ENCODE measurements at places on chromosomes 6 and 20.
A peak's percentile ranks its signal among the peaks of the same experiment; 100 is the strongest.

DNA sequence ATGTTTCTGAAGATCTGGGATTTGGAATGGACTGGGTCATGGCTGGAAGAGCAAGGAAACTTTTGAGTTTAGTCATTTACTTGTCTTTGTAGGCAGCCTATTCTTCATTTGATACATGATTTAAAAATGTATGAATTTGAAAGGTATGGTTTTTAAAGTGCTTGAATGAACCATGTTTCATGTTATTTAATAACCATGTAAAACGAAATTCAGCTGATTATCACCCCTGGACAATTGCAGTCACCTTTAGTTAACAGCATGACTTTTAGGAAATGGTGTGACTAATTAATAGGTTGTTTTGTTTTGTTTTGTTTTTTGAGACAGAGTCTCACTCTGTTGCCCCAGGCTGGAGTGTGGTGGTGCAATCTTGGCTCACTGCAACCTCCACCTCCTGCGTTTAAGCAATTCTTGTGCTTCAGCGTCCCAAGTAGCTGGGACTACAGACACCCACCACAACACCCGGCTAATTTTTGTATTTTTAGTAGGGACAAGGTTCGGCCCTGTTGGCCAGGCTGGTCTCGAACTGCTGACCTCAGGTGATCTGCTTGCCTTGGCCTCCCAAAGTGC lies 2.1 kb downstream of the STX11 start:
- no peak for DNase-seq

DNA sequence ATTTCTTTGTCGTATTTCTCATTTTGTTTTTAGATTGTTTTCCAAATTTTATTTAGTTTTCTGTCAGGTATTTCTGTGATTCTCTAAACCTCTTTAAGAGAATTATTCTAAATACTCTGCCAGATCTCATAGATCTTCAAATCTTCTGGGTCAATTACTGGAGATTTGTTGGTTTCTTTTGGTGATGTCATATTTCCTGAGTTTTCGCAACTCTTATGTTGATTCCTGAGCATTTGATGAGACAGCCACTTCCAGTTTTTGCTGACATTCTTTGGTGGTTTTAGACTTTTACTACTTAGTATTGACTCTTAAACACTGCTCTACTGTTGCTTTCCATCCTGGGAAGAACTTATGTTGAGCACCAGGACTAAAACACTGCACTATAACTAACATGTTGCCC lies 21.9 kb downstream of the ADGB start:
- no peak for DNase-seq

GRCh38 chr6:109187399-109188114 lies 92.2 kb downstream of the CEP57L1 start:
- DNase-seq: peak; percentile 79

DNA sequence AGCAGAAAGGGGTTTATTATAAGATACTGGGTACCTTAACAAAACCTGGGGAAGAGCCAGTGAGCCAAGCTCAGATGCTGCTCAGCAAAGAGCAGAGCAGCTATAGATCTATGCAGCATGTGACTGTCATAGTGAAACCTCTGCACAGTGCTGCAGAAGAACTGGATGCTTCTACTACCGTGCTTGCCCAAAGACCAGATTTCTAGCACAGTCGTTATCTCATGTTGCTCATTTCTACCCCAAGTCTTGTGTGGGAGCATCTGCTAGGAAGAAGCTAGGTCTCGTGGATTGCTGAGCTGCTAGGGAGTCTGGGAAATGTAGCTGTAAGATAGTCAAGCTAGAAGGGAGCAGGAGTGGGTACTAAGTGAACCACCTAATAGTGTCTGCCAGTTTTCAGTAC lies 31.7 kb upstream of the GNRH2 start:
- DNase-seq: no peak

DNA sequence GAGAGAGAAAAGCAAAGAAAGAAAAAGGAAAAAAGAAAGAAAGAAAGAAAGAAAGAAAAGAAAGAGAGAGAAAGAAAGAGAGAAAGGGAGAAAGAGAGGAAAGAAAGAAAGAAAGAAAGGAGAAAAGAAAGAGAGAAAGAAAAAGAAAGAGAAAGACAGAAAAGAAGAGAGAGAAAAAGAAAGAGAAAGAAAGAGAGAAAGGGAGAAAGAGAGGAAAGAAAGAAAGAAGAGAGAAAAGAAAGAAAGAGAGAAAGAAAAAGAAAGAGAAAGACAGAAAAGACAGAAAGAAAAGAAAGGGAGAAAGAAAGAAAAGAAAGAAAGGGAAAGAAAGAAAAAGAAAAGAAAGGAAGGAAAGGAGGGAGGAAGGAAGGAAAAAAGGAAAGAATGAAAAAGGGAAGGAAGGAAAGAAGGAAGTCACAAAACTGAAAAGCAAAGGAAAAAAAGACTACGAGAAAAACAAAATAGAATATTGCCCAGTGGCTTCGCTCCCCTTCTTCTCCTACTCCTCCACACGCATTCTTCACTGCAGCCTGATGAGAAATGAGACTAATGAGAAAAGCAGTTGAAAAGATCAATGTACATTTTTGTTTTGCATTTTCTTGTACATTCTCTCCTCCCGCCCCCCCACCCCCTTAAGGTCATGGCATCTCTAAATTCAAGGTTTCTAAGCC lies 170.0 kb downstream of the SOD2 start:
- DNase-seq: no peak

DNA sequence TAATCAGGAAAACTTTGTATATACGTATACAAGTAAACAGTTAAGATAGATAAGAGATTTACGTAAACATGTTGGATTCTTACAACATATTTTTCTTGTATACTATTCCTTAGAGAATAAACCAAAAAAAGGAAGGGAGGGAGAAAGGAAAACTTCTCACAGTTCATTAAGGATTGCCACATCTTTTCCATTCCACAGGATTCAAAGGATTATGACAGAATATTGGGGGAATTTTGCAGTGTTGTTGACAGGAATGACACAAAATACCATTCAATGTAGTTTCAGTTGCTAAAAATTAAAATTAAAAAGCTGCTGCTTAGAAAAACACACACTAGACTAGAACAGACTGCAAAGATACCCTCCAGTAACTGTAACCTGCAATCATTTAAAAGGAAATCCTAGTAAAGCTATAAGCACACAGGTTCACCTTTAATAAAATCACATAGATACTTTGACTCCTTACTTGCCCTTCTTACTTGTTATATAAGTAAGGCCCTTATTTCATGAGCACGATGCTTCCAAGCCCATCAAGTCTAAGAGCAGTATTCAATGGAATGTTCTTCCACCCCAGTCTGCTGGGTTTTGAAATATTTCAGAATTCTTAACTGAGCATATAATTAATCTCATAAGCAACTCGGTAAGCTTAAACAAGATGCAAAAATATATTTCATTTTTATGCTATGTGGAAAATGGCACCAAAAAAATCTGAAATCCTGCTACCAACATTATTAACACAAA lies 107.8 kb downstream of the SMLR1 start:
- no peak for DNase-seq

GRCh38 chr6:105164418-105164817 lies 15.4 kb downstream of the POPDC3 start:
- no peak for DNase-seq

- peak; percentile 73 for DNase-seq
These were observed 31.7 kb upstream of the CCR6 start for GRCh38 chr6:167091026-167091804.

GRCh38 chr6:144886682-144887081 lies 601.5 kb downstream of the UTRN start:
- DNase-seq: peak; percentile 98

DNA sequence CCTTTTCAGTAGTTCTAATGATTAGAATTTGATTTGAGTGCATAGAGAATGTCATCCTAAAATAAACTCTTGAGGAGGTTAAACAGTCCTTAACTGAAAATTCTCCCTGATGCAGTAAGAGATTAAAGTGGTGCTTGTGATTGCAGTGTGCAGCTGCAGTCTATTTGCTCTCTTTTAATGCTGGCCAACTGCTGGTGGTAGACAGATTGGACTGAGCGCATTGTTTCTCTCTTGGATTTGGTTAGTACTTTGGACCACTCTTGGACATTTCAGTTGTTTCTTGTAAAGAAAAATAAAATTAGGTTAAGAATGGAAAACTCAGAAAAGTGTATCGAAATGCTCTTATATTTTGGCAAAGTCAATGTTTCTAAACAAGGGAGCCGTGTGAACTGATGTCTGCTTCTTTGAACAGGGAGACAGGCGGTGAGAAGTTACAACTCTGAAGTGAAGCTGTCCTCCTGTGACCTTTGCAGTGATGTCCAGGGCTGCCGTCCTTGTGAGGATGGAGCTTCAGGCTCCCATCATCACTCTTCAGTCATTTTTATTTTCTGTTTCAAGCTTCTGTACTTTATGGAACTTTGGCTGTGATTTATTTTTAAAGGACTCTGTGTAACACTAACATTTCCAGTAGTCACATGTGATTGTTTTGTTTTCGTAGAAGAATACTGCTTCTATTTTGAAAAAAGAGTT lies 127.2 kb downstream of the CD109 start:
- DNase-seq: no peak

DNA sequence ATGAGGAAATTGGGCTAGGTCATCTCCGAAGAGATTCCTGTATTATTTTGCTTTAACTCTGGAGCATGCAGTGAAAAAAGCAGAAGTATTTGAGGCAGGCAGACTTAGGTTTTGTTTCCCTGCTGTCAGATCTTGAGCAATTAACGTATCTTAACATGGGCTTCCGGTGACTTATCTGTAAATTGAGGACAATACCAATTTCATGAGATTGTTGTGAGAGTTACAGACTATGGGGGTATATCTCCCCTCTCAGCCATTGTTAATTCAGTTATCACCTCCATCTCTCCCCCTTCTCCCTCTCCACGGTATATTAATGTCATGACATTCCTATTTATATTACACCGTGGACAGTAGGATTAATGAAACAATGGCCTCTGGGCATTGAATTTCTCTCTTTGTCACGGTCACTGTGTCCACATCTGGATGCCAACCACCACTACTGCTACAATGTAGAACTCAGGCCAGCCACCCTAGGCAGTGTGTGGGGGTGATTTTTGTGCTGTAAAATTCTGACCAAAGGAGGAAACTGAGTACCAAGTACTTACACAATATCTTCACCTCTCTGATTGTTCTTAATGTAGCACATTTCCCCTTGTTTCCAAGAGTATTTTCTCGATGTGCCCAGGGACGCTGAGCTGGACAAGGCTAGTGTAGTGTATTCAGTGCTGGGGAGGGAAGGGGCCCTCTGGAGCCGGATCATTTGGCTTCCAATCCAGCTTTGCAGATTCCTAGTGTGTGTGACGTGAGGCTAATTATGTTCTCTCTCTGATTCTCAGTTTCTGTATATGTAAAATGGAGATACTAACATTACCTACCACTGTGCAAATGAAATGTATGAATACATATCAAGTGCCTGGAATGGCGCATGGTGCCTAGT lies 77.2 kb downstream of the GCNT2 start:
- DNase-seq: peak; percentile 83

- no peak for DNase-seq
These were observed 220.1 kb upstream of the DTNBP1 start for GRCh38 chr6:15882915-15883314.

- no peak for DNase-seq
These were observed 1959.2 kb upstream of the DEFB115 start for GRCh38 chr20:29298271-29298590.

DNA sequence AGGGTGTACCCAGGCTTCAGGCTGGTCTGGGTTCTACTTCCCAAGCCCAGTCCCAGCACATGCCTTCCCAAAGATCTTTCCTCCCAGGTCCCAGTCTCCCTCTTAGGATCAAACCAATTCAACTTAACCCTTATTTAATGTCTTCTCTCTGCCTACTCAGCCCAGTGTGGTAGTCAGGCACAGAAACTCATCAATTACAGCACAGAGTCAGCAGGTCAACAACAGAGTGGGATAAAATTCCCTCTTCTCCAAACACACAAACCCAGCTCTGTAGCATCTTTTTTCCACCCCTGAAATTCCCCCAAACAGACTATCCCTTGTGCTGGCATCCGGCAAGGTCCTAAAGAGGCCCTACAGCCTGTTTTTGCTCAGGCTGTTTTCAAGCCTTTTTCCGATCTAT lies 47.3 kb upstream of the CDYL start:
- no peak for DNase-seq

DNA sequence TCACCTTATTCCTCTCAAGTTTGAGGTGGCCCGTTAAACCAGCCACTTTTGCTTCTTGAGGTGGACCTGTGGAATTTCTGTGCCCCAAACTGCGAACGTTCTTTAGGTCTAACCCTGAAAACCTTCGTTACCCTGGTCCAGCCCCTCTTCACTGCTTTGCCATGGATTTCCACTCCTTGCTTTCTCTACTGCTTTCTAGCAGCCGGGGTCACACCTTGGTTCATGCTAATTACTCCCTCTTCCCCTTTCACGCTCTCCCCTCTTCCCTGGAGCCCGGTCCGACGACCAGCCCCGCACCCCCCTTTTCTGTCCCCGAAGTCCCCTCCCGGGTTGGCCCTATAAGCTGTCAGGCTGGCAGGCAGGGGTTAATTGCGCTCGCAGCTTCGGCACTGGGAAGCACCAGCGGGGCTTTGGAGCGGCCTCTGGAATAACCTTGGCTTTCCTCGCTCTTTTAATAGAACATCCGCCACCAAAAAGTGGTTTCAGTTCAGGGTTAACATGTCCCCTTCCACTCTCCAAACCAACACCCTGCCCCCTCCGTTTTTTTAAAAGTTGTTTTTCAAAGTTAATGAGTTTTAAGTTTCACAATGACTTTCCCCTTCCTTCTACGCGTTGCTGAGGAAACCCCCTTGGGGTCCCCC lies 1.4 kb upstream of the HIVEP1 start:
- DNase-seq: peak; percentile 64

DNA sequence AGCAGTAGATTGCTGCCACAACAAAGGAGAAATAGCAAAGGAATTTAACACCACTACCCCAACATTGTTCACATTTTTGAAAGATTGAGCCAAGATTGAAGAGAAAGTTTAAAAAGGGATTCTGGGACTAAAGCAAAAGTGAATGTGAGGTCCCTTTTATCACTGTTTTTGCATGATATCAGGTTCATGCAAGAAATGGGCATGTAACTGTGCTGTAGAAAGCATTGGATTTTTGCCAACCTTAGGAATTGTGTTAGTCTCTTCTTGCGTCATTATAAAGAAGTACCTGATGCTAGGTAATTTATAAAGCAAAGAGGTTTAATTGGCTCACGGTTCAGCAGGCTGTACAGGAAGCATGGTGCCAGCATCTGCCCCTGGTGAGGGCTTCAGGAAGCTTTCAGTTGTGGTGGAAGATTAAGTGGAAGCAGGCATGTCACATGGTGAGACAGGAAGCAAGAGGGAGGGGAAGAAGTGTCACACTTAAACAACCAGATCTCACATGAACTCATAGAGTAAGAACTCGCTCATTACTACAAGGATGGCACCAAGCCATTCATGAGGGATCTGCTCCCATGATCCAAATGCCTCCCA lies 4.6 kb upstream of the GJB7 start:
- DNase-seq: peak; percentile 68

- DNase-seq: no peak
These were observed 14.7 kb downstream of the GTPBP2 start for GRCh38 chr6:43614396-43614730.

DNA sequence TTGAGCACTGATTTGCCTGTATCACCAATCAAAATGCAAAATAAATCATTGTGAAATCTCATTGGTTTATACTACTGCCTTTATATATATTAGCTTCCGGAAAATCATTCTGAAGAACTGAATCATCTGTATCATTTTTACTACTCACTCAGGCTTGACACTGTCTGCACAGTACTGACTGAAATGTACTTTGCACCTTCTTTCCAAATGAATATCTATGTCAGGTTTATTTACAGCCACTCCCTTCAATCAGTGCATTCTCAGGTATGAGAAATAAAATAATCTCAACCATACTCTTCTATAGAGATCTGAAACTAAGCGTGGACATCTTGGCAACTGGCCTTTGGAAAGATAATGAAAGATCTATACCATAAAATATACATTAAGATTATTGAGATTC lies 2.7 kb downstream of the KHDRBS2 start:
- DNase-seq: no peak

All from hematopoietic multipotent progenitor cell treated with erythropoietin and hydrocortisone succinate and interleukin-3 and kit ligand, for 6 days (in vitro differentiated cells).